Frontal cortex (tissue), 4 donors: ENCODE measurements at places on chromosomes 12 and 14.

- no peak for DNase-seq
Observed at GRCh38 chr12:71299541-71300376, 139.8 kb upstream of the LGR5 start.

DNA sequence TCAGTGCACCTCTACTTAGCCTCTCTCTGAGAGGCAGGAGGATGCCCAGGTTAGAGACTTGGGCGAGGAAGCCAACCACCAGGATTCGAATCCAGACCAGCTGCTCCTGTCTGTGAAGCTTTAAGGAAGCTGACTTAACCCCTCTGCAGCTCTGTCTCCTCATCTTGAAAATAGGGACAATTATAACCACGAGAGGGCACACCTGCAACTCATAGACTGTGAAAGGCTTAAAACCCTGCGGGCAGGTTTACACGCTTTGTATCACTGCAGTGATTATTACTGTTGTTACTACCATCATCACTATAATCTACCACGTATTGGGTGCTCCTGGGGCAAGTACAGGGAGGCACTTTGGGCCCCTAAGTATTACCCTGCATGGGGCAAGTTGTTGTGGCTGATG lies 379.8 kb downstream of the VRK1 start:
- no peak for DNase-seq

DNA sequence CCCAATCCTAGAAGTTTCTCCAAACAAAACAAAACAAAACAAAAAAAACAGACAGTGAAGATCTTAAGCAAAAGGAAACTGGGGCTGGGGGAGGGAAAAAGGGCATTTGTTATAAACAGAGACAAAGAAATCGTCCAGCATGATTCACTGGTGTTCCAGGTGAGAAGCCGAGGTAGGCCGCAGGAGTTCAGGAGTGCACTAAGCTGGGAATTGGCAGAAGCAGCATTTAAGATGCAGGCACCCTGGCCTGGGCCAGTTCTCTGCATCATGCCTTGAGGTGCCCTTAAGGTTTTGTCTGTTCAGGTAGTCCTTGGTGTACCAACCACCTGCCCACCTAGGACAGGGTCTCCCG lies 11.2 kb downstream of the TBX3 start:
- DNase-seq: no peak

DNA sequence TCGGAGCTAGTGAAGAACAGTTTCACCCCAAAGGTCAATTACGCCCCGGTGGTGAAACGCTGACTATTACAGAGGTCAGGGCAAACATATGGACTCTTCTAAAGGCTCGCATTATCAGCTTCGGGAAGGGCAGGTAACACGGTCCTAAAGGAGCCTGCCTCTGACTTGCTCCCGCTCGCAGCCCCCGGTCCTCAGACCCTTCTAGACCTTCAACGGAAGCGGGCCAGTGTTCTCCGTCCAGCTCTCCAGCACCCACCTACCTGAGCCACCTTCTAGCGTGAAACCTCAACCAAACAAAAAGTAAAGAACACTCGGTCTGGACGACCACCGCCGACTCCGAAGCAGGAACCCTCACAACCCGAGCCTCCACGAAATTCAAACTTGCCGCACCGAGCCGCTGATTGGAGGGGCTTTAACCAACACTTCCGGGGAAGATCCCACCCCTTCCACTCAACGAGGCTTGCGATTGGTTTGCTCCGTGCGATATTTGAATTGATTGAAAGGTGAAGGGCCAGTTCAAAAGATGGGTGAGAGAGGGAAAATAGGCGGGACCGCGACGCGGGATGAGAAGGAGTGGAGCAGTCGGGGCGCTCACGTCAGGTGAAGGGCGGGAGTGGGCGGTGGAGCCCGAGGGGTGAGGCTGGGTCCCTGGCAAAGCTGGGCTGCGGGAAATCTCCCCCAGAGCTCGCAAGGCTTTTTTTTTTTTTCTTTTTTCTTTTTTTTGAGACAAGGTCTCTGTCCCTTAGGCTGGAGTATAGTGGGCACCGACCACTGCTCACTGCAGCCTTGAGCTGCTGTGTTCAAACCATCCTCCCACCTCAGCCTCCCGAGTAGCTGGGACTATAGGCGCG lies at the start of gene DLGAP5:
TSS of gene DLGAP5 (minus strand) at position 383 of the 851 bp plus-strand sequence. CDS start 2,406 bp downstream, outside the sequence.
- DNase-seq: peak; percentile 74

DNA sequence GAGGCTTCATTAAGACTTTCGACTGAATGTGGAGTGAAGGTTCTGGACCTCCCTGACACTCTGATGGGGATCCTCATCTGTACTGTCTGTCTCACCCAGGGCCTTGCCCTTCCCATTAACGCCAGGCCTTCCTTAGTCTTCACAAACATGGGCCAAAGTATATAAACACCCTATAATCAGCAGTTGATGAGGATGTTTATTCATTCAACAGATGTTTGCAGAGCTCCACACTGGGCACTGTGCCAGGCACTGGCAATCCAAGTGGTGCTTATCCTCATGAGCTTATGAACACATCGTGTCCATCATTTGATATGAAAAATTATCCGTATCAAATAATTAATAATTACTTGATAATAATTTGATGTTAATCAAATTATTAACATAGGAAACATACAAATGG lies 454.4 kb downstream of the FUT8 start:
- no peak for DNase-seq

GRCh38 chr12:117968826-117969659 lies at the start of gene KSR2:
TSS of gene KSR2 (minus strand) at chr12:117968990. CDS start at chr12:117968255, 735 bp downstream.
- peak; percentile 60 for DNase-seq

- no peak for DNase-seq
Observed at GRCh38 chr14:100263141-100263540, 24.2 kb downstream of the YY1 start.

DNA sequence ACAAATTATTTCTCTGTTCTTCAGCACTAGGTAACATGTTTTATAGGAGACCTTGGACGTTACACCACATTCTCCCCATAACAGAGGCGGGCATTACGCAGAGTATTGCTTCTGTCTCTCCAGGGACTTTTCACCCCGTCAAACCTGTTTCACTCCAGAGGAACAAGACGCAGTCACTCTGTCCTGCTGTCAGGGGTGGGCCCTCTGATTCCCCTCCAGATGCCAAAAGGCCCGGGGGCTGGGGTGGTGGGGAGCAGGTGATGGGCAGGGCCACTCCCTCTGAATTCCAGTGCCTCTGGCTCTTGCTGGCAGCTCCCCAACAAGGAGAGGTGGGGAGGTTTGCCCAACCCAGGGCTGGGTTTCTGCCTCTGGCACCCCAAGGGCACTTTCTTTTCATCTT lies 71.9 kb downstream of the NTF3 start:
- DNase-seq: no peak

DNA sequence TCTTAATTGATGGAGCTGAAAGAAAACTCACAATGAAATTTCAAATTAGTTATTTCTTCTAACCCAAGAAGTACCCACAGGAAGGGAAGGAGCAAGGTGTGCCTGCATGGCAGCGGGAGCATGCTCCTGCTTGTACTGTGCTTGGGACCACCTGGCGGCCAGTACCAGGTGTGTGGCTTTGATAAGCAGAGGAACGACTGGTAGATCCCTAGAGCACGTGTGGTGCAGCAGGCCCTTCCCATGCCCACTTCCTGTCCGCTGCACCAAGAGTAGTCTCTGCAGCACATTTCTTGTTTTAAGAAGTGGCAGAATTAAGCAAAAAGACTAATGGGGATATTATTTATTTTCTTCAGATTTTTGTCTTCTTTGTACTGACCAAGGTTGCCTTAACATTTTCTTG lies 122.3 kb upstream of the ATF1 start:
- DNase-seq: no peak
